Stimulated activated CD4-positive, alpha-beta T cell treated with anti-CD3 and anti-CD28 coated beads, Interleukin-2, amount 100 ng/mL, for 24 hours (primary cell): ENCODE measurements at places on chromosomes 7 and 10.

- DNase-seq = no peak
Measured at GRCh38 chr7:85681241-85681640, 494.4 kb upstream of the SEMA3D start.

DNA sequence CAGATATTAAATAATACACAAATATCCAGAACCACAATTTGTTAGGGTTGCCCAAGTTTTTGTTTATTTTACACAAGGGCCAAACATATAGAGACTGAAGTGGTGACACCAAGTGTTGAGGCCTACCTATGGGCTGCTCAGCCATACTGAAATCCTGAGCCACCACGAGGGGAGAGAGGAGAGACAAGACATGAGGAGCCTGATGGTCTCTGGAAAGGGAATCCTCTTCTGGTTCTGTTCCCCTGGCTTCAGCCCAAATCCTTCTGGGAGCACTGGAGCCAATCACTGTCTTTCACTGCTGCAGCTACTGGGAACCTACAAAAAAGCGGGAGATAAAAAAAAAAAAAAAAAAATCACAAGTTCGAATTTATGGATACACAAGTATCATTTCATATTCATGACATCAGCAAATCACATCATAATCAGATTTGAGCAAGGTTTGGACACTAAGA lies 1.9 kb downstream of the SKIDA1 start:
- DNase-seq = no peak

DNA sequence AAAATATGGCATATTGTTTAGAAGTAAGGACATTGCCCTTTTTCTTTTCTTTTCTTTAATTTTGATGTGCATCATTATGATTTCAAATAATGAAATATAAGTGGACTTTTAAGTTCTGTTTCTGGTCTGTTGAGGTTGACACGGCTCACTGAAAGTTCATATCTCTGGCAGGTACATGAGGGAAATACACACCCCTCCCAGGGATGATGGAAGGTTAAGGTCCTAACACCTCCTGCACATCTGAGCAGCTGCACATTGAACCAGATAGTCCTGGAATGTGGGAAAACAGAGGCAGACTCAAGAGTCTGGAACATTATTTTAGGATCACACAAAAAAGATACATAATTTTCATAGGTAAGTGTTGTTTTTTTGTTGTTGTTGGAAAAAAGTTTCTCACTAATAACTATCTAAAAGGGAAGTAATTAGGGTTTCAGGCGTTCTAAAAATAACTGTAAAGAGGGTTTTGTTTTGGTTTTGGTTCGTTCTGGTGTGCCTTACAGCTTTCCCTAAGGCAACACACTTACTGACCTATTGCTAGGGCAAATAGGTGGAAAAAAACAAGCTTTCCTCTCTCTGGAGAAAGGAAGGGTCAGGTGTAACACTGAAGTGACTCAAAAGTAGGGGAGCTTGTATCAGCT lies 201.2 kb upstream of the PRKCQ start:
- DNase-seq = no peak

DNA sequence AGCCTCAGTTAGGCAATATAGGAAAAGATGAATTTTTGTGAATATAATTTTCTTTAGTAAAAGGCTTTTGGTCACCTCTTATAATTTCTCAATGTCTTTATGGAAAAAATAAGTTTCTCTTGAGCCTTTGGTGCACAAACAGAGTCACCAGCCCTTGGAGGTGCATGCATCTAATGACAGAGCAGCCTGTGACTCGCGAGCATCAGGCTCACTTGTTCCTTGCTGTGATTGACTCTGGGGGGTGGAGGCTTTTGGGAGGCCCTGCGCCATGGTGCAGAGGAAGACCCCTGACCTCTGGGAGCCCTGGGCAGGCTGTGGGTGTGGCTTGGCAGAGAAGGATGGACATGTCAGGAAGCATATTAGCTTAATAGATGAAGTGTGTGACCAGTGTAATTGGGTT lies 60.2 kb downstream of the FIGNL1 start:
- no peak for DNase-seq

GRCh38 chr7:44081266-44081748 lies 1.0 kb downstream of the POLM start:
- DNase-seq = no peak

- DNase-seq = no peak
Measured at GRCh38 chr7:36226151-36226550, 73.1 kb downstream of the EEPD1 start.

GRCh38 chr10:1475098-1475591 lies 262.2 kb downstream of the ADARB2 start:
- no peak for DNase-seq

DNA sequence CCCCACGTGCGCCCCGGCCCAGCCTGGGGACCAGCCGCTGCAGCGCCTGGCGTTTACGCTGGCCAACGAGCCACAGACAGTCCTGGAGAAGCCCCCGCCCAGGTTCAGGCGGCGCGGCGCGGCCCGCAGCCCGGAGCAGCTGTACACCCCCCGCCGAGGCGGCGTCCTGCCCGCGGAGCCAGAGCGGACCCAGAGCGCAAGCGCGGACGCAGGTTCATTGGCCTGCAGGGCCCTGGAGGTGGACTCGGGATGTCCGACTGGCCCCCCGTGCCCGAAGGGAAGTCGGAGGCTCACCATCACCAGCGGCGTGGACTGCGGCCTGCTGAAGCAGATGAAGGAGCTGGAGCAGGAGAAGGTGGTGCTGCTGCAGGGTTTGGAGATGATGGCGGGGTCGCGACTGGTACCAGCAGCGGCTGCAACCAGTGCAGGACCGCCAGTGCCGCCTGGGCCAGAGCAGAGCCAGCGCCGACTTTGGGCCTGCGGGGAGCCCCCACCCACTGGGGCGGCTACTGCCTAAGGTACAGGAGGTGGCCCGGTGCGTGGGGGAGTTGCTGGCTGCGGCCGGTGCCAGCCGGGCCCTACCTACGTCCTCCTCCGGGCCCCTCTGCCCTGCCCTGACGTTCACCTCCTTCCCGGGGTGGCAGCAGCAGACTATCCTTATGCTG lies 72.0 kb upstream of the KCTD7 start:
- no peak for DNase-seq
